ENCODE measurements at places on chromosomes 16 and 17. TPM values are rescaled to one million over a fixed set of nuclear protein-coding genes. Genes with fewer than 3 reads are reported as not detected.

P2RX1 gene
- 8.5 TPM for total RNA-seq

SOX15 gene
- 0.57 TPM for total RNA-seq

BIRC5 gene
- total RNA-seq, result 4.6 TPM

SPN gene
- total RNA-seq, result not detected

SKAP1 gene
- total RNA-seq, result not detected

INCA1 gene
- 0.22 TPM for total RNA-seq

PITPNM3 gene
- total RNA-seq, result 0.43 TPM

IL17C gene
- total RNA-seq, result not detected

FBXL16 gene
- total RNA-seq, result not detected

CTRB2 gene
- not detected for total RNA-seq

UTS2R gene
- not detected for total RNA-seq

ITGAL gene
- total RNA-seq, result not detected

EIF3CL gene
- total RNA-seq, result 141 TPM

CTRB1 gene
- total RNA-seq, result not detected

CACNG5 gene
- total RNA-seq, result not detected

ACSM2A gene
- not detected for total RNA-seq

C17orf67 gene
- total RNA-seq, result 1.1 TPM

HIGD1B gene
- not detected for total RNA-seq

FDXR gene
- total RNA-seq, result 41.6 TPM

LITAF gene
- 57.3 TPM for total RNA-seq

CCDC182 gene
- not detected for total RNA-seq

KRT38 gene
- total RNA-seq, result under 0.01 TPM

SMIM5 gene
- total RNA-seq, result not detected

CHST5 gene
- total RNA-seq, result under 0.01 TPM

HS3ST2 gene
- not detected for total RNA-seq

PKMYT1 gene
- 27.1 TPM for total RNA-seq

NME2 gene
- 428 TPM for total RNA-seq

POLR2A gene
- 75.7 TPM for total RNA-seq

ITGAX gene
- under 0.01 TPM for total RNA-seq

HNF1B gene
- not detected for total RNA-seq

KRTAP4-4 gene
- not detected for total RNA-seq

MAPT gene
- 0.29 TPM for total RNA-seq

ODAD4 gene
- 0.57 TPM for total RNA-seq

SEPTIN12 gene
- not detected for total RNA-seq

CCDC200 gene
- not detected for total RNA-seq

MYH2 gene
- total RNA-seq, result not detected

CD79B gene
- total RNA-seq, result not detected

GDPD3 gene
- 1.7 TPM for total RNA-seq

ADAP2 gene
- 3.1 TPM for total RNA-seq

MYH13 gene
- total RNA-seq, result not detected

EVI2A gene
- 1.9 TPM for total RNA-seq

CLEC3A gene
- total RNA-seq, result not detected
